Kidney (tissue), 22 donors: ENCODE measurements at places on chromosomes 1 and 21. TPM values are rescaled to one million over a fixed set of nuclear protein-coding genes. Genes with fewer than 3 reads are reported as not detected.

Gene LCE3E
- not detected for total RNA-seq

Gene IRF6
- total RNA-seq: 37.1 TPM

Gene DCST2
- 1.4 TPM for total RNA-seq

Gene F13B
- total RNA-seq: not detected

Gene TRABD2B
- 62.0 TPM for total RNA-seq

Gene SLC25A34
- total RNA-seq: 1.5 TPM

Gene SUSD4
- total RNA-seq: 14.0 TPM

Gene PRAMEF10
- not detected for total RNA-seq

Gene ADCY10
- 0.22 TPM for total RNA-seq

Gene POLR3GL
- 19.0 TPM for total RNA-seq

Gene SCMH1
- total RNA-seq: 58.3 TPM

DNA sequence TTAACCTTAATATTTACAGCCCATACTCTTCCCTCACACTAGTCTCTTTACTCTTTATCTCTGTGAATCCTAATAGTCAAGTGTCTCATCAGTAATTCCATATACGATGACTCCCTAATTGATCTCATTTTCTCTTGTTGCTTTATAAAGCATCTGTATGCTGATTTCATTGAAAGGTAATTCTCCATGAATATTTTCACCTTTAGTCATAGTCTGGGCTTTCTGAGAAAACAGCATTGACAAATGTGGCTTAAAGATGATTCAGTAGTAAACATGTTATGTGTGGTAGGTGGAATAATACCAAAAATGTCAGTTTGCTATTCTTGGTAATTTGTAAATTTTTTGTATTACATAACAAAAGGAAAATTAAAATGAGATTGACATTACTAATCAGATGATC lies 1176.5 kb downstream of the NCAM2 start:
- H3K27me3 ChIP-seq: no peaks in the 10 kb centered on the region
- no peak for DNase-seq
- no peak overlapping the region for H3K27ac ChIP-seq
- no peaks in the 10 kb centered on the region for H3K4me1 ChIP-seq

- no peaks in the 10 kb centered on the region for H3K36me3 ChIP-seq
- no peaks in the 10 kb centered on the region for H3K4me1 ChIP-seq
- DNase-seq: no peak
- H3K27ac ChIP-seq: no peak overlapping the region
- H3K4me3 ChIP-seq: no peak overlapping the region
- H3K27me3 ChIP-seq: no peaks in the 10 kb centered on the region
Measured at GRCh38 chr1:230049731-230050130, 17.3 kb upstream of the GALNT2 start.

- H3K4me3 ChIP-seq: no peak overlapping the region
- no peaks in the 10 kb centered on the region for H3K27me3 ChIP-seq
- DNase-seq: no peak
- no peaks in the 10 kb centered on the region for H3K36me3 ChIP-seq
- H3K4me1 ChIP-seq: peaks cover 3% of the 10 kb centered on the region
Measured at GRCh38 chr1:30878016-30878415, 30.5 kb downstream of the SDC3 start.

DNA sequence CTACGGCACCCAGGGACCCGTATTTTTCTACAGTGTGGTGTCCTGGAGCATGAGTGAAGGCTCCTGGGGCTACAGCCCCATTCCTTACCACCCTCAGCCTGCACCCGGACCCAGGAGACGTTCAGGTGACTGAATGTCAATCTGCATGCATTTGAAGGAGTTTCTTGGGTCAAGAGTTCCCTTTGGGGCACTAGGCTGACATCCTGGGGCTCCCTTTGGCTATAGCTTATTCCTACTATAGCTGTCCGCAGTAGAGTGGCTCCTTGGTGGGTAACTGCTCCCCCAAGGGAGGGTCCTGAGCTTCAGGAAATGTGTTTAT lies 19.9 kb upstream of the LRRN2 start:
- no peaks in the 10 kb centered on the region for H3K27me3 ChIP-seq
- no peak overlapping the region for H3K27ac ChIP-seq
- H3K4me3 ChIP-seq: no peak overlapping the region
- no peaks in the 10 kb centered on the region for H3K36me3 ChIP-seq
- no peaks in the 10 kb centered on the region for H3K4me1 ChIP-seq
- DNase-seq: no peak

DNA sequence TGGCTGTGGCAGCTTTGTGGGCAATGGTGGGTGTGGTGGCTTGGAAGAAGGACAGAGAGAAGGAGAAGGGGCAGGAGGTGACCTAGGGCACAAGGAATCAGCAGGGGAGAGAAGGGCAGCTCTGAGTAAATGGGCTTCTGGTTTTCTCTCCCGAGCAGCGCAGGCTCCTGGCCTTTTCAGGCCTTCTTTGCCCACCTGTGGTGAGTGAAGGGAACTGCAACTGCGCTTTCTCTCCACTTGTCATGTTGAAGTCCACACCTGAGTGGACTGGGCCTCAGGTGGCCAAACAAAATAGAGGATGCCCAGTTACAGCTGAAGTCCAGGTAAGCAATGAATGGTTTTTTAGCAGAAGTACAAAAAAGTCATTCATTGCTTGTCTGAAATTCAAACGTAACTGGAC lies 29.4 kb upstream of the KCNA10 start:
- H3K4me3 ChIP-seq: no peak overlapping the region
- no peaks in the 10 kb centered on the region for H3K4me1 ChIP-seq
- DNase-seq: no peak
- H3K27ac ChIP-seq: no peak overlapping the region
- no peaks in the 10 kb centered on the region for H3K27me3 ChIP-seq

- H3K36me3 ChIP-seq: no peaks in the 10 kb centered on the region
- H3K4me1 ChIP-seq: no peaks in the 10 kb centered on the region
- no peaks in the 10 kb centered on the region for H3K27me3 ChIP-seq
- no peak for DNase-seq
- H3K4me3 ChIP-seq: no peak overlapping the region
Measured at GRCh38 chr1:236998546-236998945, 5.7 kb downstream of the MT1HL1 start.

DNA sequence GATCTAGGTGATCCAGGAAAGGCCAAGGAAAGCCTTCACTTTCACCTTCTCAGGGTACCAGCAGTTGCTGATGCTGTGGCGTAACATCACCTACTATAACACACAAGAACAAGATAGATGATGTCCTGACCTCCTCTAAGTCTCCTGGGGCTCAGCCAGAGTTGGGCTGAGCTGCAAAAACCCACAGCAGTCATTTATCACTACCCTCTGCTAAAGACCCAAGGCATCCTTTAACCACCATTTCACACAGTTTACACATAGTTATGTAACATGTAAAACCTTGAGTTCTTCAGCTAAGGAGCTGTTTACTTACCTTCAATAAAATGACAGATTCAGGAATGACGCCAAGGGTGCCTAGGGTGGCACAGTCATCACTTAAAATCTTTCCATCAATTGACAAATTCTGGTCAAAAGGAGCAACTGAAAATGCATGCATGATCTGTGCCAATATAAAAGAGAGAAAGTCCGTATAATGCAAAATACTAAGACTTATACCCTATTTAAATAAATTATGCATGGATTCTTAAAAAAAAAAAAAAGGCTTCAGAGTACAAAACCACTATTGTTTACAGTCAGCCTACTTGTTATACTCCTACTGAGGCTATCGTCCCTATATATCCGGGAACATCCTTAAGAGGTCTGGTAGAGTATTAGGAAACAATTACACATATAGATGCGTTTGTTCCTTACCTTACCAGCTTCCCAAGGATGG lies 20.7 kb upstream of the RAP1GAP start:
- no peak overlapping the region for H3K4me3 ChIP-seq
- H3K27ac ChIP-seq: no peak overlapping the region
- H3K36me3 ChIP-seq: peaks cover 25% of the 10 kb centered on the region
- no peaks in the 10 kb centered on the region for H3K4me1 ChIP-seq

GRCh38 chr1:211013346-211014240 lies 120.4 kb downstream of the KCNH1 start:
- H3K4me3 ChIP-seq: no peak overlapping the region
- no peaks in the 10 kb centered on the region for H3K4me1 ChIP-seq
- no peaks in the 10 kb centered on the region for H3K27me3 ChIP-seq
- no peaks in the 10 kb centered on the region for H3K36me3 ChIP-seq
- no peak for DNase-seq

GRCh38 chr1:76938304-76938703 lies 71.0 kb downstream of the ST6GALNAC5 start:
- no peak for DNase-seq
- no peaks in the 10 kb centered on the region for H3K27me3 ChIP-seq
- H3K4me3 ChIP-seq: no peak overlapping the region

DNA sequence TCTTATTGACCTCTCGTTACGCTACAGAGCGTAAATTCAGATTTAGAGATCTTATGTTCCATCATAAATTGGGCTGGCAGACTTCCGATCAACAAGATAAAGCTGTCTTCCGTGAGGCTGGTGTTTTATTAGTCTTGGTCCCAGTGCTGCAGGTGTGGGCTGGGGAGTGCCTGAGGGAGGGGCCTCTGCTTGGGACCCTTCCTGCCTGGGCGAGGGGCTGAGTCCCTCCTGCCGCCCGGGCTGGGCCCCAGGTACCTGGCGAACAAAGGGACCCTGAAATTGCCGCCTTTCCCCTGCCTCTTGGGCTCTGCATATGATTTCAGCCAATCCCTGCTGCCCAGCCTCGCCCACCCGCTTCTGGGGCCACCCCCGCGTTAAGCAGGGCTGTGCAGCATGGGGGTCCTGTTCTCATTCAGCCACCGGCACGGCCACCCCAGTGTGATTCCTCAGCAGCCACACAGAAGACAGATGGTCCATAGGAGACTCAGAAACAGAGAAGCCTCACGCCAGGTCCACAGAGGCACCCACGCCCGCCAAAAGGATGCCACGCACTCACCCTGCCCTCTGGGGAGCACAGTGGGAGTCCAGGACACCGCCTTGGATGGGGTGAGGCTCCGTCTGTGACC lies 6.1 kb upstream of the SAMD11 start:
- peak; percentile 70 for DNase-seq
- peaks cover 53% of the 10 kb centered on the region for H3K4me1 ChIP-seq
- H3K4me3 ChIP-seq: no peak overlapping the region
- H3K27me3 ChIP-seq: no peaks in the 10 kb centered on the region
- H3K36me3 ChIP-seq: no peaks in the 10 kb centered on the region
- no peak overlapping the region for H3K27ac ChIP-seq

GRCh38 chr1:100868364-100868995 lies 26.2 kb downstream of the EXTL2 start:
- no peaks in the 10 kb centered on the region for H3K36me3 ChIP-seq
- H3K4me3 ChIP-seq: no peak overlapping the region
- no peak overlapping the region for H3K27ac ChIP-seq
- H3K27me3 ChIP-seq: no peaks in the 10 kb centered on the region
- DNase-seq: no peak
- no peaks in the 10 kb centered on the region for H3K4me1 ChIP-seq

DNA sequence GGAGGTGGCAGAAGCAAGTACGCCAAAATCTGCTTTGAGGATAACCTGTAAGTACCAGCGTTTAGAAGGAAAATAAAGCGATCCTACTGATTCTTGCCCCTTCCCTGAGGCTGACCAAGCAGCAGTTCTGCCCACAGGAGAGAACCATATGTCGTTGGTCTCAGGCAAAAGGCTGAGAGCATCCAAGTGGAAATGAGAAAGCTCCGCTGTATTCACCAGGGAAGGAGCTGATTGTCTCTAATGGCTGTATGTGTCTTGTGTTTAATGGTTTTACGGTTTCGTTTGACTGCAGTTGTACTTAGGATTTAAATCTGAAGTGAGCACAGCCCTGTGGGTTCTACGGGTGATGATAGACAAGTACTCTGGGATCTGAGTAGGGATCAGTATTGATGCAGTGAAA lies 21.9 kb downstream of the FAM3B start:
- no peak overlapping the region for H3K27ac ChIP-seq
- H3K27me3 ChIP-seq: no peaks in the 10 kb centered on the region
- no peaks in the 10 kb centered on the region for H3K4me1 ChIP-seq

GRCh38 chr1:99538618-99538956 lies 107.3 kb upstream of the PALMD start:
- H3K27me3 ChIP-seq: no peaks in the 10 kb centered on the region
- DNase-seq: no peak
- no peak overlapping the region for H3K27ac ChIP-seq
- no peaks in the 10 kb centered on the region for H3K4me1 ChIP-seq
- H3K36me3 ChIP-seq: no peaks in the 10 kb centered on the region
- no peak overlapping the region for H3K4me3 ChIP-seq

DNA sequence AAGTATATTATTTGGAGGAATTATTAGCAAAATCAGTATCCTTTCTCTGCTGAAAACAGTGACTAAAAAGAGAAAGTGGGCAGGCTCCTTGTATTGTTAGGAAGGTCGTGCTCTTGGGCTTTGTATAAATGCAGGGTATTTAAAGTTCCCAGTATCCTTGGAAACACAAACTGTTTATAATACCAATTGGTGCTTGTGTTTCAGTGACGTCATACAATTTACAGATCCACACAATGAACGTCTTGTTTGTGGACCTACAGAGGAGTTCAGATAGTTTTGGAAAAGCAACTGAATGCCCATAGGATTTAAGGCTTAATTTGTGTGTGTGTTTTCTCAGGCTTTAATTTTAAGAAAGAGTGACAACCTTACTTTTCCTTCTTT lies 168.2 kb downstream of the RASAL2 start:
- DNase-seq: no peak
- no peak overlapping the region for H3K4me3 ChIP-seq
- H3K36me3 ChIP-seq: no peaks in the 10 kb centered on the region
- H3K27me3 ChIP-seq: no peaks in the 10 kb centered on the region

GRCh38 chr1:30029677-30030076 lies 693.7 kb downstream of the MATN1 start:
- no peaks in the 10 kb centered on the region for H3K27me3 ChIP-seq
- H3K4me1 ChIP-seq: no peaks in the 10 kb centered on the region
- H3K36me3 ChIP-seq: no peaks in the 10 kb centered on the region
- no peak overlapping the region for H3K27ac ChIP-seq

GRCh38 chr1:212188599-212189351 lies 96.4 kb upstream of the PPP2R5A start:
- H3K27ac ChIP-seq: no peak overlapping the region
- DNase-seq: no peak
- H3K4me1 ChIP-seq: no peaks in the 10 kb centered on the region
- no peak overlapping the region for H3K4me3 ChIP-seq
- H3K27me3 ChIP-seq: no peaks in the 10 kb centered on the region

- H3K27me3 ChIP-seq: no peaks in the 10 kb centered on the region
- H3K4me3 ChIP-seq: no peak overlapping the region
- H3K27ac ChIP-seq: no peak overlapping the region
- DNase-seq: no peak
- no peaks in the 10 kb centered on the region for H3K4me1 ChIP-seq
- H3K36me3 ChIP-seq: no peaks in the 10 kb centered on the region
Measured at GRCh38 chr1:162710345-162710744, 78.1 kb downstream of the DDR2 start.

DNA sequence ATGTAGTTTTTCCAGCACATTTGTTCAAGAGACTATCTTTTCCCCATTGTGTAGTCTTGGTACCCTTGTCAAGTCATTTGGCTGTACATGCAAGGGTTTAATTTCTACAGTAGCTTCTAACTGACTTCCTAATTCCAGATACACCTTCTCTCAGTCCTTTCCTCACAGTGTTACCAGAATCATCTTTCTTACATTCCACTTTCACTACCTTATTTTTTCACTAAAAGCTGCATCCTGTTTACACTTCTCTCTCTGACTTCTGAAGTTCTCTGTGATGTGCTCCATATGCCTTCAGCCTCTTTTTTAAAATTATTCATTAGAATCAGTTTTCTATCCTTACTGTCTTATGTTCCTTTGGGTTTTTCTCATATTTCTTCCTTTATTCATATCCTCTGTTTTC lies 57.1 kb upstream of the RWDD3 start:
- no peak overlapping the region for H3K27ac ChIP-seq
- H3K4me3 ChIP-seq: no peak overlapping the region
- no peaks in the 10 kb centered on the region for H3K4me1 ChIP-seq

GRCh38 chr1:28835237-28835650 lies 23.3 kb downstream of the OPRD1 start:
- no peaks in the 10 kb centered on the region for H3K4me1 ChIP-seq
- DNase-seq: peak; percentile 22
- no peak overlapping the region for H3K4me3 ChIP-seq
- no peaks in the 10 kb centered on the region for H3K36me3 ChIP-seq
